Cardiac septum (tissue), 1 donor: ENCODE measurements at places on chromosomes 12 and 14. TPM values are rescaled to one million over a fixed set of nuclear protein-coding genes. Genes with fewer than 3 reads are reported as not detected.

- peak; percentile 50 for DNase-seq
These were observed 37.2 kb upstream of the BDKRB2 start for GRCh38 chr14:96167224-96168148.

GRCh38 chr14:78709795-78710557 lies 539.8 kb downstream of the NRXN3 start:
- no peak for DNase-seq

Gene RFLNA
- not detected for total RNA-seq

Gene SPX
- 10.0 TPM for total RNA-seq

DNA sequence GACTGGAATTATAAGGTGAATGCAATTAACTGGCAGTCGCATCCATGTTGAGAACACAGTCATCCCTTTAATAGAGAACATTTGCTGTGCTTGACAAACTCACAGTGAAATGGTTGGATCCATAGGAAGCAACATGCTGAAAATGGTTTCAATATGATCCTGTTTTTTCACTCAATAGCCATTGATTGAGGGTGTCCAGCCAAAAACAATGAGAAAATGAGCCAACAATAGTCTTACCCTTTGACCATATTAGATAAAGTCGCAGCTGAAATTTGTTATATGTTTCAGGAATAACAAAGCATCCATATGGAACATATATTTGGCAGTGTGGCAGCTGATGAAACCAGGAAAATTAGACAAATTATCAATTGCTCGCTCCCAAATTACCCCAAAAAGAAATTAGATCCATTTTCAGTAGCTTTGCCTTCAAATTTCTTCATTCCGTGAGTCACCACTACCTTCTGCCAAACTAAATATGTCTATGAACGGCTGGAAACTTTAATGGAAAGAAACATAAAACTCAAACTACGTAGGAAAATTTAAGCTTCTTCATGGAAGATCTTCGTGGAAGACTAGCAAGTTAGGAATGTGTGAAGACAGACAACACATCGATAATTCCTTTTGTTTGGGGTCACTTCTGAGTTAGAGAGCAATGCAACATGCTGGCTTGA lies 17.4 kb downstream of the IGF1 start:
- DNase-seq: no peak

DNA sequence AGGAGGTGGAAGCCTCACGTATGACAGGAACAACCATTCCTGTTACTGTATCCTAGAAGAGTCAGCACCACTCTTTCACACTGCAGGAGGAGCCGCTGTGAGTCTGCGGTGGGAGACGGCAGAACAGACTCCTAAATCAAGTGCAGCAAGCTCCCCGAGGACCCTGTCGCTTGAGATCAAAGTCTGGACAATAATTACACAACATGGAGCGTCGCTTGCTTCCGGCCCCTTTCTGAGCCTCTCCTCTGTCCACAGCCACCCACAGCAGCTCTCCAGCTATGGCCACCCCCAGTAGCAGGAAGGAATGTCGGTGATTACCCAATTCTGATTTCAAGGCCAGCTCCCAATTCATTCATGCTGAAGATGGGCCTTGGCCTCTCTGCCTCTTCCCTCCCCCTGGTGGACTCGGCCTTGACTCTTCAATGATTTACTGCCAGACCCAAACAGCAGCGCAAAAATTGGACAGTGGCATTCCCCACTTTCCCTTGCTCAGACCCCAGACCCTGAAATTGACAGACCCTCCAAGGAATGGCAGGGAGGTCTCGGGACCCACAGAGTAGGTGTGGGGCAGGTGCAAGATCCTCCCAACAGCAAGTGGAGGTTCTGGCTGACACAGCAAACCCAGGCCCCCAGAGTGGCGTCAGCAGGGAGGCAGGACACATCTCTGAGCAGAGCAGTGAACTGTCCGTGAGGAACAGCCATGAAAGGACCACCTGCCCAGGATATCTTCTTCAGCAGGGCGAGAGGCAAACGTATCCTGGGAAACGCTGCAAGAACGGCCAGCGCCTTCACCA lies 272.7 kb upstream of the DIO3 start:
- DNase-seq: no peak

GRCh38 chr14:38238878-38239277 lies 17.0 kb downstream of the CLEC14A start:
- DNase-seq: no peak
